ENCODE measurements at places on chromosomes 5 and 9.

- no peak for DNase-seq
Observed at GRCh38 chr5:34500236-34500847, 155.8 kb upstream of the RAI14 start.

DNA sequence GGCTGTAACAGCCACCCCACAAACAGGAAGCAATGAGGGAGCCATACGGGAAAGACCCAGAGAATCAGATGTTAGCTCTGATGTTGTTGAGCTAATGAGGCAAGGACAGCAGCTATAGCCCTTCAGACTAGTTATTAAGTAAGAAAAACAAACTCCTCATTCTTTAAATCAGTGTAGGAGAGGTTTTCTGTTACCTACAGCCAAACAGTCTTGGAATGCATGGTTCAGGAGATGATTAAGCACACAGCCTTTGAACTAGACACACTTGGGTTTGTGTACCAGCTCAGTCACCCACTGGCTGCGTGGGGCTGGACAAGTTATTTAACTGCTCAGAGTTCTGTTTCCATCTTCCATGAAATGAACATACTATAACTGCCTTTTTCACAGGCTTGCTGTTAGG lies 68.1 kb downstream of the SPOCK1 start:
- no peak for DNase-seq

GRCh38 chr9:1939926-1940368 lies 75.2 kb upstream of the SMARCA2 start:
- no peak for DNase-seq

- no peak for DNase-seq
Observed at GRCh38 chr9:91740701-91741100, 209.3 kb downstream of the ROR2 start.

DNA sequence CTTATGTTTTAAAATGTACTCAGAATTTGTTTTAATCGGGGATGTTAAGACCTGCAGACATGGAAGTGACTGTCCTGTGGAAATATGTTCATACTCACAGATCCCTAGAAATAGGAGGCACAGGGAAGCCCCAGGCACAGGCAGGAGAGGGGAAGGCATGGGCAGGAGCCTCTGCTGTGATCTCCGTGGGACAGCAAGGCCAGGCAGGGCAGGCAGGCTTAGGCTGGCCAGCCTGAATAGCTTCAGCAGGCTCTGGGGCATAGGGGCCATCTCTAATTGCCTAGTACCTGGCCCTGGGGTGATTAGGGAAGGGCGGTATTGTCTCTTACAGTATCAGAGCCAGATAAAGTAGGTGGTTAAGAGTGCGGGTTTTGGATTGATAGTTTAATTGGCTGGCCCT lies 59.8 kb upstream of the PLEKHG4B start:
- DNase-seq, result no peak

GRCh38 chr5:66710557-66711088 lies 114.4 kb downstream of the MAST4 start:
- no peak for DNase-seq

- DNase-seq, result no peak
Observed at GRCh38 chr5:73747696-73748380, 121.8 kb downstream of the ARHGEF28 start.

DNA sequence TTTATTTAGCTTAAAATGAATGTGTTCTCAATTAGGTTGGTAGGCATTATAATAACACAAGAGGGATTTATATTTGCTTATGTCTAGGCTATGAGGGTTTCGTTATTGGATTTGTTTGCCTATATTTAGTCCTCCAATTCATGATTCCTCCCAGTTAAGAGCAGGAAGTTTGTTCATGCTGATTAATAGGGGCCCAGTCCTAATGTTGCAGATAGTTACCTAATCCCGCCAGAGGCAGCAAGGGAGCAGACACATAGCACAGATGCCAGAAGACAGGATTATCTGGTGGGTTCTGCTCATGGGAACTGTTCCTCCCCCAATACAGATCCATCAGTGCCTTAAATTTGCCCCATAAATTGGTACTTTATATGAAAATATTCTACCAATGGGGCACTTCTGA lies 100.8 kb upstream of the TLE4 start:
- no peak for DNase-seq

- no peak for DNase-seq
Observed at GRCh38 chr5:50745221-50745910, 78.9 kb downstream of the PARP8 start.

DNA sequence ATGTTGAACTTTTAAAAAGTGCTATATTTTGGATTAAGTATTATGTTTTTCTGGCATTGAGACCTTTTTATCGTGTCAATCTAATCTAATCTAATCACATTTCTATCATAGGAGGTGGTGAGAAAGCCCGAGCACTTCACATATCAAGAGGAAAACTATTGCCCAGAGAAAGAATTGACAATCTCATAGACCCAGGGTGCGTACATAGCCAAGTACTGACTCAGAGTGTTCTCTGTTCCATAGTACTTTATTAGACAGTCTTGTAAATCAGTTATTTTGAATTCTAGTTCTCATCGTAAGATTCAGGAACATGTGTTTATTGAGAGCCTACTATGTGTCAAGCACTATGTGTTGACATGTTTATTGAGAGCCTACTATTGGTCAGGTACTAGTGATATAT lies 9.0 kb downstream of the MCCC2 start:
- no peak for DNase-seq

GRCh38 chr5:44779167-44779566 lies 29.6 kb upstream of the MRPS30 start:
- DNase-seq, result no peak

- no peak for DNase-seq
Observed at GRCh38 chr9:129840034-129840433, 4.8 kb downstream of the USP20 start.
